HL-60 (cell line): ENCODE measurements at places on chromosomes 11 and 22.

DNA sequence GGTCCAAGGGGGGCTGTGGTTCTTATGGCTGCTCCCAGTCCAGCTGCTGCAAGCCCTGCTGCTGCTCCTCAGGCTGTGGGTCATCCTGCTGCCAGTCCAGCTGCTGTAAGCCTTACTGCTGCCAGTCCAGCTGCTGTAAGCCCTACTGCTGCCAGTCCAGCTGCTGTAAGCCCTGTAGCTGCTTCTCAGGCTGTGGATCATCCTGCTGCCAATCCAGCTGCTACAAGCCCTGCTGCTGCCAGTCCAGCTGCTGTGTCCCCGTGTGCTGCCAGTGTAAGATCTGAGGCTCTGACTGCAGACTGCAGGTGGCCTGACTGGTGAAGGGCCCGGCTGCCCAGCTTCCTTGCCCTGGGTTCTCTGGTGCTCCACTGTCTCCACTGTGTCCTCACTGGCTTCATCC lies 696 bp downstream of the KRTAP5-5 start:
- no peak for DNase-seq

- DNase-seq = no peak
These were observed 2.4 kb upstream of the MIOX start for GRCh38 chr22:50483977-50484853.

DNA sequence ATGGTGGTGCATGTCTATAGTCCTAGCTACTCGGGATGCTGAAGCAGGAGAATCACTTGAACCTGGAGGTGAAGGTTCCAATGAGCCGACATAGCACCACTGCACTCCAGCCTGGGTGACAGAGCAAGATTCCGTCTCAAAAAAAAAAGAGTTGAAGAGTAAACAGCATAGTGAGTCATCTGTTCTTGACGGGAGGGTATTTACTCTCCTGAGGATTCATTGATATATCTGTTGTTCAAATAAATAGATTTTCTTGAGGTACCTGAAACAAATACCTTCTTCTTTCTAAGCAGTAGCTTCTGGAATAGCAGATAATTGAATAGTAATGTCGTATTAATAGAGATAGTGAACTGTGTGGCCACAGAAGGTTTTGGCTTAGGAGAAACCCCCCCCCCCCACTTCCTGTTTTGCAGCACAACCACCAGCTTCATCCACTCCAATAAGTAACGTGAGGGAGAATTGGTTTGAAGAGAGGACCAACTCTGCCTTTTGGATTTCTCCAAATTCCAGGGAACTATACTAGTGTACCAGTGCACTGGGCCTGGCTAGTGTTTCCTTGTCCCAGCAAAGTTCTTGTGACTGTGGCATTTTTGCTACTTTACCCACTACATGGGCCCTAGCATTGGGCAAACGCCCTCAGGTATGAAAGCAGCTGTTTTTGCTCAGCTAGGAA lies 90.0 kb downstream of the PRMT3 start:
- no peak for DNase-seq

GRCh38 chr11:79311461-79311860 lies 129.4 kb downstream of the TENM4 start:
- DNase-seq = no peak

- DNase-seq = no peak
These were observed 92.8 kb upstream of the SEPTIN5 start for GRCh38 chr22:19621373-19622060.

DNA sequence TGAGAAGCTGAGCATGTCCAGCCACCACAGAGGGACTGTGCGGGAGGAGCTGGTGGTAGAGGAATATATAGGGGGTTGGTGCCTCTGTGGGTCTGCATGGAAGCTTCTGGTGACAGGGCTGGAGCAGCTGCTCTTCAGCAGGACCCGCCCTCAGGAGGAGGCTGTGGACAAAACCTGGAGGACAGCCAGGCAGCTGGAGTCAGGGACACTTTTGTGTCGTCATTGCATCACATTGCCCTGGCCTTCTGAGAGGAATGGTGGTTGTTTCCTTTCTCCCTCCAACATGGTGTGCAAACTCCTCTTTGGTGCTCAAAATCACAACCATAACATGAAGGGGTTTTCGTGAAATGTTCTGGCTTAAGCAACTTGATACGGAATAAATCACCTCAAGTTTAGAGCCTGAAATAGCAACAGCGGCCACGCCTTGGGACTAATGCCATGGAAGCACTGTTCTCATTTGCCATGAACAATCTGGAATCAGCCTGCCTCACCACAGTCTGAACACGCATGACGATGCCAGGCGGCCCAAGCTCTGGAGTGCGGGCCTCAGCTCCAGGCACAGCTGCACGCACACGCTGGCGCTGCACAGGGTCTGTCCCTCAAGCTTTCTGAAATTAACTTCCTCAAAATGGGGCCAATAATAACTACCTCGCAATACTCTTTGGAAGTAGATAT lies 17.1 kb upstream of the CSRP3 start:
- no peak for DNase-seq

- no peak for DNase-seq
These were observed 786.1 kb upstream of the CNTN5 start for GRCh38 chr11:98234698-98235097.

- no peak for DNase-seq
These were observed 7.3 kb upstream of the FXYD2 start for GRCh38 chr11:117831661-117832415.

GRCh38 chr22:29762263-29762662 lies 4.5 kb downstream of the ZMAT5 start:
- DNase-seq = no peak

DNA sequence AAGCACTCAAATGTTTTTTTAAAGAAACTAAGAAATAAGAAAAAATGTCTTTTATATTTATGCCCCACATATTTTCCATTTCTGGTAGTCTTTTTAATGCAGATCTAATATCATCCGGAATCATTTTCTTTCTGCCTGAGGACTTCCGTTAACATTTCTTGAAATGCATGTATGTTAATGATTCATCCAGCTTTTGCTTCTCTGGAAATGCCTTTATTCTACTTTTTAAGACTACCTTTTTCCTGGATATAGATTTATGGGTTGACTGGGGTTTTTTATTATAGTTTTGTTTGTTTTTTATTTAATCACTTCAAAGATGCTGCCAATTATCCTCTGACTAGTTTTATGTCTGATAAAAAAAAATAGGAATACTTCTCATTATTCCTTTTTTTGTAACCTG lies 57.1 kb upstream of the LDLRAD3 start:
- DNase-seq = no peak

- DNase-seq = peak; percentile 13
These were observed at the start of gene CADM1 for GRCh38 chr11:115504276-115505158. CADM1 (minus strand) TSS chr11:115504415.

DNA sequence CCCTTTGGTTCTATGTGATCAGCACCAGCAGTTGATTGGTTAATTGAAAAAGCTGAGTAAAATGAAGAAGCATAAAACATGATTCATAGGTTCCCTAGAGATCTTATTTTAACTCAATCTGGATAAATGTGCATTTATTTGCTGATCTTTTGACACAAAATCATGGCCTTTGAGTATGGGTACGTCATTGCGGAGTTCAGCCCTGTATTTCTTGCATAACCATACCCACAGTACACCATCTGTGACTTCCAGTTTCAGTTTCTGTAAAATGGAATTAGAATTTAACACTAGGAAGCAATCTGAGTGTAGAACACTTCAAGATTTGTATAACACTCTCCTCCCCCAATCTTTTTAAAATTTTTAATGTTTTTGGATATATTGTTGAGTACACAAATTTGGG lies 358.2 kb downstream of the DDX10 start:
- no peak for DNase-seq

- DNase-seq = no peak
These were observed 57.8 kb downstream of the CTNND1 start for GRCh38 chr11:57819252-57819979.

DNA sequence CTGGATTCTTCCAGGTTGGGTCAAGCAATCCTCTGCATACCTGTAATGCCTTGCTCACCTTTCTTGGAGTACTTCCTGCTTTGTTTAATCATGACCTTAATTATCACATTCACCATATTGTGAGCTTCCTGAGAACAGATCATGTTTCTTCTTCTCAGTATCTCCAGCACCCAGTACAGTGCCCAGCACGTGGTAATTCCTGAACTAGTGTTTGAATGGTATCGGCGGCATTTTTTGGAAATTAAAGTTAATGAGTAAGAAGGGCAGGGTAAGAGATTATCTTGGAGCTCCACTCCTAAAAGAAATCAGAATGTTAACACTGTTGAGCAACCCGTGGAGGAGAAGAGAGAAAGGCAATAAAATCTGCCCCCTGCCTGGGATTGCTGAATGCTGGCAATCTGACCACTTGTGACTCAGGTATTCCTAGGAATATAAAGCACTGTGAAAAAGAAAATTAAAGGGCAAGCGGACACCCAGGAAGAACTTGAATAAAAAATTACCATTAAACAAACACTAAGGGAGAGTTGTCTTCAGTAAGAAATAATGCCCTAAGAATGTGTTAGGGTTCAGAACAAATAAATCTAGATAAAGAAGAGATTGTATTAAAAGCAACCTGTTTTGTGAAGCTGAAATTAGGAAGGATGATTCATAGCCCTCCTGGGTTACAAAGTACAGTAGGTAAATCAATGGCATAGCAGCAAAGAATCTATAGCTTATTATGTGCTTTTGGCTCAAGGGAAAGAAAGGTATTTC lies 92.9 kb downstream of the PDHX start:
- no peak for DNase-seq

GRCh38 chr11:28521075-28521474 lies 412.9 kb downstream of the METTL15 start:
- no peak for DNase-seq

DNA sequence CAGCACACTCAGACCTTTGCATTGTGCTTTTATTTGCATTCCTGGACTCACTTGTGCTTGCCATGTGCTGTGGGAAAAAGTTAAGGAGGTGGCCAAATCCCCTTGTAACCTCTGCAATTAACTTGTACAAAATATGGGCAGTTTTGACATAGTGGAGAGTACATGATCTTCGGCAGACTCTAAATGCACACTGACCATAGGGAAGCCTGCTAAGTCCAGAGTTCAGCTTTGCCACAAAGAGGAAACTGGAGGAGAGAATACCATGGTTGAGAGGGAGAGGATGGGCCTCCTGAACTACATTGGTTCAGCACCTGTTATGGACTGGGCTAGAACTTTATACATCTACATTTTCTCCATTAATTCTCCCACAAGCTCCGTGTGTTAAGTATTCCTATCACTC lies 37.6 kb upstream of the CEP295 start:
- DNase-seq = no peak

- DNase-seq = no peak
These were observed 21.9 kb upstream of the PARVG start for GRCh38 chr22:44158816-44159215.

DNA sequence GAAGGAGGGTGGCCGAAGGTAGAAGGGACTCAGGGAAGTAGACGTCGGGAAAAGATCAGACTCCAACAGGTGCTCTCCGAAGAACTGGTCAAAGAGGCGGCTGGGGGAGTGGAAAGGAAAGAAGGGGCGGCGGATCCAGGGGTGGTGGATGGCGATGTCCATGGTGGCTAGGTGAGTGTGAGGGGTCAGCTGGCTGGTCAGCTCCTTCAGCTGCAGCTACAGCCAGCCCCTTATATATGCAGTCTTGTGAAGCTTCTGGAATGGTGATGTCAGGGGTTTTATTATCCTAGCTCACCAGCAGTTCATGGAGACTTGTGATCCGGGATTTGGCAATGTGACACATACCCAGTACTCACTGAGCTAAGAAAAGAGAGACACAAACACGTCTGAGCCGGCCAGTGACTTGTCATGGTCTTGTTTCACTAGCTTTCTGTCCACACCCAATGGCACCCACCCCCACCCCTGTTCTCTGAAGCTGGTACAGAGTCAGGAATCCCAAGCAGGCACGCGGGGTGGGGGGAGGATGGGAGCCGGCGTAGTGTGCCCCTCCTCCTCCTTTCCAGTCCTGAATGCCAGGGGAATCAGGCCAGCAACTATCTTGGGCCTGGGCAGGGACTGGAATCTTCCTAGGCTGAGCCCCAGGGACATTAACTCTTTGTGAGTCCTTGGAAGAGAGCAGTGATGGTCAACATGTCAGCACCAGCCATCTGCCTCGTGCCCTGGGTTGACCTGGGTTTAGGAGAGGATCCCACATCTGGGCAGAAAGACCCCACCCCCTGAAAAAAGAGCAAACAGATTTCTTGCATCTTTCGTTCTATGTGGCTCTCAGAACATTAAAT lies at the start of gene CRYAB:
Gene CRYAB, minus strand, starts transcription at position 208 of the 839 bp plus-strand sequence. Its CDS starts 46 bp downstream, at position 162.
- DNase-seq = no peak

DNA sequence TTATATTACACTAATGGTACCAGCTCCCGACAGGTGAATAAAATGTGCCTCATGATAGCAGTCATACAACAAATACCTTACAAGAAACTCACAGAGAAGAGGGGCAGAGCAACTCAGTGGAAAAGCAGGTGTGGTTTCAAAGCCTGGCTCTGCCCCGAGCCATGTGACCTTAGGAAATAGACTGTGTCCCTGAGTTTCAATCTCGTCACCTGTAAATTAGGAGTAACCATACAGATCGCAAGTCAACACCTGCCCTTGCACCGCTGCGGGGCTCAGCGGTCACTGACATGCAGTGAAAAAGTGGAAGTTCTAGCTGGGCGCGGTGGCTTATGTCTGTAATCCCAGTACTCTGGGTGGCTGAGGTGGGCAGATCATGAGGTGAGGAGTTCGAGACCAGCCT lies 11.9 kb upstream of the MRTFA start:
- DNase-seq = no peak

DNA sequence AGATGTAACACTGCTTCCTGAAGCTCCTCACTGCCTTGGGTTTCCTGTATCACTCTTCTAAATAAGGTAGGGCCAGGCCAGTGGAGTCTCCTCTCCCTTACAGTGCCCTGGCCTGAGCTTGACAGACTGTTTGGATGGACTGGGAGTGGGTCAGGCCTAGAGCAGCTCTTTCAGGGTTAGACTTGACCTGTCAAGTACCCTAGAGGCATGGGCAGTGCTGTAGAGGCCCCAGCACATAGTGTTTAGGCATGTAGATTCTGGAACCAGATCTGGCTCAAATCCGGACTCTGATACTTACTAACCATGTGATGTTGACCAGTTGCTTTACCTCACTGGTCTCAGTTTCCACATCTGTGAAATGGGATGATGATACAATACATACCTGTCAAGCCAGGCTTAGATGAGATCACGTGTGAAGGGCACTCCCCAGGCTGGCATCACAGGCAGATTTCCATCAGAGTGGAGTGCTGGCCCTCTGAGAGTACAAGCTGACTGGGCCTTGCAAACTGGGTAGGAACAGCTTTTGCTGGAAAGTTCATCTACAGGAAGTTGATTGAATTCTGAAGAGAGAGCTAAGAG lies 1.4 kb upstream of the MICAL2 start:
- no peak for DNase-seq

DNA sequence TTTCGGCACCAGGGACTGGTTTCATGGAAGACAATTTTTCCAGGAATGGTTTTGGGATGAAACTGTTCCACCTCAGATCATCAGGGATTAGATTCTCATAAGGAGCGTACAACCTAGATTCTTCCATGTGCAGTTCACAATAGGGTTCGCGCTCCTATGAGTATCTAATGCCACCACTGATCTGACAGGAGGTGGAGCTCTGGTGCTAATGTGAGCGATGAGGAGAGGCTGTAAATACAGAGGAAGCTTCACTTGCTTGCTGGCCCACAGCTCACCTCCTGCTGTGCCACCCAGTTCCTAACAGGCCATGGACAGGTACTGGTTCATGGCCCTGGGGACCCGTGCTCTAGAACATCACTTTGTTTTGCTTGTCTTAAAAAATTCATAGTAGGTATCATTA lies 41.8 kb upstream of the AMPD3 start:
- peak; percentile 66 for DNase-seq
